ENCODE measurements at places on chromosomes 7 and 10.
A peak's percentile ranks its signal among the peaks of the same experiment; 100 is the strongest.

- DNase-seq, result peak; percentile 49
These were observed 55.2 kb upstream of the GSDME start for GRCh38 chr7:24812305-24812945.

DNA sequence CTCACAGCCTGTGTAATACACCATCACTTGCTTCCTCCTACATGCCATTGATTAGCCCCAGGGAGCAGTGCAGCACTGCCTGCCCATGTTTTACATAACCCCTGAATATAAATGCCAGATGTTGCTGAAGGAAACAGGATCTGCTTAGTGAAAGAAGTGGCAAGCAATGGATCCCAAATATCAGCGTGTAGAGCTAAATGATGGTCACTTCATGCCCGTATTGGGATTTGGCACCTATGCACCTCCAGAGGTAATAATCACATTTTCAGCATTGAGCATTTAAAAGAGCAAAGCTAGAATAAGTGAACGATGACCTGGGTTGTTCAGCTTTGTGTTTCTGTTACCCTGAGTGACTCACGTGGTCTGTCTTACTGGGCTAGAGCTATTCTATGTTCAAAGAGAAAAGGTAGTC lies at the start of gene AKR1C4:
AKR1C4 (plus strand) TSS at position 136 of the 412 bp plus-strand sequence; CDS start at position 167, 31 bp downstream.
- no peak for DNase-seq

DNA sequence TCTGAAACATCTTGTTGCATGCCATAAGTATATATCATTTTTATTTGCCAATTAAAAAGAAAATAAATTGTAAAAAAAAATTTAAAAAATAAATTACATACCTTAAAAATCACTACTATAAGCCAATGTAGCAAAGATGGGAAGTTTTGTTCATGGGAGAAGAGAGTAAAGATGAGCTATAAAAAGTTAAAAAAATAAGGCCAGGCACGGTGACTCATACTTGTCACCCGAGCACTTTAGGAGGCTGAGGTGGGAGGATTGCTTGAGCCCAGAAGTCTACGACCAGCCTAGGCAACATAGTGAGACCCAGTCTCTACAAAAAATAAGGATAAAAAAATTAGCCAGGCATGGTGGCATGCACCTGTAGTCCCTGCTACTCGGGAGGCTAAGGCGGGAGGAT lies 8.4 kb upstream of the STK32C start:
- no peak for DNase-seq

DNA sequence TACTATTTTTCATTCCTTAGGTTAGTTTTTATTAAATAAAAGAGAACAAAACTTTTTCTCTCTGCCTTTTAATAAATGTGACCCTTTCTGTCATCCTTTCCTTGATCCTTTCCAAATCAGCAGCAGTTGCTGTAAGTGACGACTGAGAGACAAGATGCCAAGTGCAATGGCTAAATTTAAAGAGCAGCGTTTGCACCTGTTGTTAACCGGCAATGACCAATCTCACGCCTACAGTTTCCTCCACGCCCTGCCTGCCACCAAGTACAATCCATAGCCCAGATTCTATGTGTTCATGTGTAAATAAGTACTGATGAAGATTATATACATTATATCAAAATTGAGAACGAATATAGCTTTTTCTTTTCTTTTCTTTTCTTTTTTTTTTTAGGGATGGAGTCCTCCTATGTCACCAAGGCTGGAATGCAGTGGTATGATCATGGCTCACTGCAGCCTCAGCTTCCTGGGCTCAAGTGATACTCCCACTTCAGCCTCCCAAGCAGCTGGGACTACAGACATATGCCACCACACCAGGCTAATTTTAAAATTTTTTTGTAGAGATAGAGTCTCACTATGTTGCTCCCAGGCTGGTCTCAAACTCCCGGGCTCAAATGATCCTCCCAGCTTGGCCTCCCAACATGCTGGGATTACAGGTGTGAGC lies 6.5 kb upstream of the MCU start:
- DNase-seq, result no peak

- DNase-seq, result no peak
These were observed 161.1 kb upstream of the CHST15 start for GRCh38 chr10:124254490-124254889.

- DNase-seq, result no peak
These were observed 2.6 kb downstream of the SMURF1 start for GRCh38 chr7:99141334-99141733.

DNA sequence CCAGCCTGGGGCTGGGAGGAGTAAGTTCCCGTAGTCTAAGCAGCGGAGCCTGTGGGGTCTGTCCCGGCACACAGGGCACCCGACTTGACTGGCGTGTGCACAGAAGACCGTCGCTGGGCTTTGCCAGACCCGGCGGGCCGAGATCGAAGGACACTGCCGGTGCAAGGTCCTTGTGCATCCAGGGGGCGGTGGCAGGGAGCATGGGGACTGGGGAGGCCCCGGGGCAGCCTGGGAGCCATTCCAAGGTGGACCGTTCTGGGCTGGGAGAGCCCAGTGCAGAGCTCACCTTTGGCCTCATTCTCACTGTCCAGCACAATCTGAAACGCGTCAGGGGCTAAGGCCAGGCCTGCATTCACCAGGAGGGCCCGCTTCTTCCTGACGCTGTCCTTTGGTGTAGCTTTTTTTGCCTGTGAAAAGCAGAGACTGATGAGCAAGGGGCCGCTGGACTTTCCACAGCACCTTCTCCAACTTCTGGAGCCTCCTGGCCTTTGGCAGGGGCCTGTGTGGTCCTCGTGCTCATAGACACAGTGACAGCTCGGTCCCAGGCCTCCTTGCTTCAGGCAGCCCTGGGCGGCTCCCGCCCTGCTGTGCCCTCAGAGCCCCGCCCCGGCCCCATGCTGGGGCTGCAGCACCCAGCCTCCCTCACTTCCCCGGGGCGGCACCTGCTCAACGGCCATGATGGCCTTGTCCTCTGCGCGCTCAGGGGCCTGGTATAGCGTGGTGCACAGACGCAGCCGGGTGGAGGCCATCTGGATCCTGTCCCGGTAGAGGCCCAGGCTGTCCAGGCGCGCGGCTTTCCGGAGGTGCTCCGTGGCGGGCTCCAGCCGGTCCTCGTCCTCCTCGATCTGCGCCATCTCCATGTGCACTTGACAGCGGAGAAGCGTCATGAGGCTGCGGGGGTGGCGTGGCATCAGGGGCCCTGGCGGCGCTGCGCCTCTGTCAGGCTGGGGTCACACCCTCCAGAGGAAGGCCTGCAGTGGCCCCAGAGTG lies 20.3 kb downstream of the CFAP46 start:
- DNase-seq, result no peak

- DNase-seq, result no peak
These were observed 10.1 kb upstream of the GATA3 start for GRCh38 chr10:8044331-8044907.

DNA sequence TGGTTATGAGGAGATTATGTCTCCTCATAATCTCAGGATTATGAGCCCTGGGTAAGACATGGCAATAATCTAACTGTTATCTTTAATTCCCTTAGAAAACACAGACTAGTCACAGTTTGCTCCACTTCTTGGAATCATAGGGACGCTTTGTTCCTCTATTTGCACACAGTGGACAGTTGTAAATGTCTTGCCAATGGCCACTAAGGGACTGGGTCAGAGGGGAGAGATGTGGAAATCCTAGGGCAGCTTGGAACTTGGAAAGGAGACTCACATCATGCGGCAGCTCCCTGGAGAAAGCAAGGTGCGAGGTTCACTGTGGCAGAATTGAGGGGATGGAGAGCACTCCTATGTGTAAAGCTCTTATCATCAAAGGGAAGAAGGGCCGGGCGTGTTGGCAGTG lies 266.1 kb downstream of the PRPF18 start:
- DNase-seq, result no peak

DNA sequence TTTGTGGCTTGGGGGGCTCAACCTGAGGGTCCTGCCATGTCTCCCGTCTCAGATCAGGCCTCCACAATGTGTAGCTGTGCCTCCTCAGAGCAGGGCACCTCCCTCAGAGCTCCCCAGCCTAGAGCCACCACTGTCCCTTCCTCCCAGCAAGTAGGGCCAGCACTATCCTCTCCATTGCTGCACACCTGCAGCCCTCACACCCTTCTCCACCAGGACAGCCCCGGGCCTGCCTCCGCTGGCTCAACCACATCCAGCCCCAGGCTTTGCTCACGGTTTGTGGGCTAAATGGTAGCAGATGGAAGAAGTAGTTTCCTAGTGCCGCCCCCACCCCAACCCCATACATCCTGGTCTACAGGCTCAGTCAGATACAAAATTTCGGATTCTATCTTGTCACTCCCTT lies 10.1 kb downstream of the NFKB2 start:
- DNase-seq, result no peak

DNA sequence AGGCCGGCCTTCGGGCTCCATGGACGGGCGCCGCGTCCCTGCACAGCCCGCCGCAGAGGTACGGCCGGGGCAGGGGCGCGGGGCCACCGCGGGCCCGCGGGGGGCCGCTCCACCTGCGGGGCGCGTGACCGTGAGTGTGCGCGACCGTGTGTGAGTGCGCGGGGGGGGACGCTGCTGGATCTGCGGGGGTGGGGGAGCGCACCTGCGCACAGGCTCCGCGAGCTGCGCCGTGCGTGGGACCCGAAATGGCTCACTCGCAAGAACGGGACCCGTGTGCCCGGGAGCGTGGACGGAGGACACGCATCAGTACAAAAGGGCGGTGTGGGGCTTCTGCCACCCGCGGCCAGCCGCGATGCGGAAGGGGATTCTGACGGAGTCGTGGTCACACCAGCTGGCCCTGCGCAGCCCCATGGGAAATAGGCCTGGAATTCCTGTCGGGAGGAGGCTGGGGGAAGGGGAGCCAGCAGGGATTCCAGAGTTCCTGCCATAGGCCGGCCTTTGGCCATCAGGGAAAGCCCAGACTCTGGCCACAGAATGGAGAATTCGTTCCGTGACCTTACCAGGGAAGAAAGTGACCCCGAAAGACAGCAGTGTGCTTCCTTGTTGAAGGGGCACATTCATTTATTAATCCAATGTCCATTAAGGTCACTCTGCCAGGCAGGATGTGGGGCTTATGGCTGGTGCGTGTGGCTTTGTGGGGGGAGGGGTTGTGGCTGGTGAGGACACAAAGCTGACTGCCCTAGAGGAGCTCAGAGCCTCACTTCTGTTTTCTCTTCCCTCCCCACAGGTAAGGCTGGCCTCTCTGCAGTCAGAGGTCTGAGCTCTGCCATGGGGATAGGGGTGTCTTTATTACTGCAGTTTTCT lies 494 bp downstream of the REPIN1 start:
- peak; percentile 55 for DNase-seq

DNA sequence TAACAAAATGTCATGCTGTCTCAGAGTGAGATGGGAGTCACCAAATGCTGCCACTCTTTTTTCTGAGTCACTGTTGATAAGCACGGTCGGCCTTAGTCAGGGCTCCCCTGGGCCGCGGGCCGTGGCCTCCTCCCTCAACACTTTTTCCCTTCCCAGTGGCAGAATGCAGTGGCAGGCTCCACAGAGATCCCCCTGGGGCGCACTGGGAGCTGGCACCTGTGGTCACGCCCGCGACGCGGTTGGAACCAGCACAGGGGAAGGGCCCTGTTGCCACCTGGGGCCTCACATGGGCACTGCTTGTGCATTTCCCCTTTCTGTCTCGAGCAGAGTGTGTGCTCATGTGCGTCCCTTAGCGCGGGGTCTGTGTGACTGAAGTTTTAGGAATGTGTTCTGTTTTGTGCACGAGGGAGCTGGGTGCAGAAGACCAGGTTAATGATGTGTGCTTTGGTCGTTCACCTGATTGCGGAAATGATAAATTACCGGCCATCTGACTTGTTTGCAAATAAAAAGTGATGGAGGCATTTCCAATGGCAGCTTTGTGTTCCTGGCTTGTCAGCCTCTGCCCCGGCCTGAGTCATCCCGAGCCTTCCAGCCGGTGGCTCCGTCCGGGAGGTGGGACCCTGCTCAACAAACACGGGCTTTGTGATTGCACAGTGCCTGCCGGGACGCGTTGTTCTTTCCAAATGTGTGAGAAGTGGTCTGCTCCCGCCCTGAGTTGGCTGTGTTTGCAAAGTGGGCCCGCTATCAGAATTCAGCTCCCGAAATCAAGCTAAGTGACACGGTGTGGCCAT lies 100.7 kb downstream of the NKX6-2 start:
- no peak for DNase-seq

DNA sequence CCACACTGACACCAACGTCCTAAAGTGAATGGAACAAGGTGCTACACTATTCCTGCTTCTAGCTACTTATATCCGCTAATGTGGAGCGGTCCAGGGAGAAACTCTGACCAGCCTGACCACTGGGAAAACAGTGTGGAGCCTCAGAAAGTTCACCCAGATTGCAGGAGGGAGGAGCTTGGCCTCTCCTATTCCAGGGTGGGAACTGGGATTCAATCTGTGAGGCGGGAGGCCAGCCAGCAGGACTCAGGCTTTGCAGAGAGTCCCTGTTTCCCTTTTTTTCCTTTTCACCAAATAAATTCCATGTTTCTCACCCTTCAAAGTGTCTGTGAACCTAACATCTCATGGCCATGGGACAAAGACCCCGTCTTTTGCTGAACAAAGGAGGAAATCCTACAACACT lies 86.4 kb upstream of the SEMA3C start:
- no peak for DNase-seq

GRCh38 chr7:32762925-32763293 lies 128.7 kb downstream of the KBTBD2 start:
- no peak for DNase-seq

DNA sequence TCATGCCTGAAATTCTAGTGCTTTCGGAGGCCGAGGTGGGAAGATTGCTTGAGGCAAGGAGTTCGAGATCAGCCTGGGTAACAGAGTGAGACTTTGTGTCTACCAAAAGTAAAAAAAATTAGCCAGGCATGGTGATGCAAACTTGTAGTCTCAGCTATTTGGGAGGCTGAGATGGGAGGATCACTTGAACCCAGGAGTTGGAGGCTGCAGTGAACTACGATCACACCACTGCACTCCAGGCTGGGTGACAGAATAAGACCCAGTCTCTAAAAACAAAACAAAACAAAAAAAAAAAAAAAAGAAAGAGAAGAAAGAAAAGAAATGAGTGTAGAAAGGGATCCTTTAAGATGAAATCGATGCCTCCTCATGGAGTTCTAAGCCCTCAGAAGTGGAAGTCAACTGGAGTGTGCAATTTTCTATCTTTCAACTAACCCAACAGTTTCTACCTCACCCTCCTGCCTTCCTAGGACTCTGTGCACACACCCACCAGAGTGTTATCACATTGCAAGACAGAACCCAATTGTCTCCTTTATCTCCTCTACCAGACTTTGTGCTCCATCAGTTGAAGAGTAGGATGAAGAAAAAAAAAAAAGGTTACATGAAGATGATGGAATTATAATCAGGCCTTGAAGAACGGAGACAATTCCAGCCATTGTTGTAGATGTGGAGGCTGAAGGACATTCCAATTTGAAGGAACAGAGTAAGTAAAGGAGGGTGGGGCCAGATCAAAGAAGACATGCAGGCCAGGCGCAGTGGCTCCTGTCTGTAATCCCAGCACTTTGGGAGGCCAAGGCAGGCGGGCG lies 26.9 kb downstream of the NYAP1 start:
- DNase-seq, result no peak

DNA sequence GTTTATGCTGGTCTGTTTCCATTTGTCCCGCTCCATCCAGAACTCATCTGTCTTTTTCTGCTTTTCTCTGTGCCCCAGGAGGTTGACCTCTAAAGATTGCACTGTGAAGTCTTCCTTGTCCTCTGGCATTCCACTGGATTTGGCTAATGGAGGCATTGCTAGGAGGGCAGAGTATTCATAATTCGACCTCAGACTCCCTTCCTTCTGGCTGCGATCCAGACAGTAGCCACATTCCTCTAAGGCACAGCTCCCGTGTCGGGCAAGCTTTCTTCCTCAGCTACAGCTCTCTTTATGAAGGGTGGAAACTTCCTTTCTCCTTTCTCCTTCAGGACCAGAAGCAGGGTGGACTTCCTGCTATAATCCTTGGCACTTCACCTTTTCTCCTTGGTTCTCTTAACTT lies 175.9 kb downstream of the BAMBI start:
- DNase-seq, result no peak

- DNase-seq, result no peak
These were observed 40.6 kb downstream of the LDB3 start for GRCh38 chr10:86708783-86709380.

All from activated T-cell treated with anti-CD3 and anti-CD28 coated beads for 1 hour (primary cell).